ENCODE measurements at places on chromosomes 13 and 19.
A peak's percentile ranks its signal among the peaks of the same experiment; 100 is the strongest.

GRCh38 chr13:93603043-93603442 is 376.4 kb downstream of the GPC6 start:
- DNase-seq, result no peak

GRCh38 chr19:55683449-55684261 is 8.6 kb downstream of the EPN1 start:
- no peak for DNase-seq

- DNase-seq, result no peak
Observed at GRCh38 chr13:97353927-97354675, 79.9 kb upstream of the RAP2A start.

- DNase-seq, result peak; percentile 19
Observed at GRCh38 chr19:12840091-12841079, 2.1 kb downstream of the MAST1 start.

DNA sequence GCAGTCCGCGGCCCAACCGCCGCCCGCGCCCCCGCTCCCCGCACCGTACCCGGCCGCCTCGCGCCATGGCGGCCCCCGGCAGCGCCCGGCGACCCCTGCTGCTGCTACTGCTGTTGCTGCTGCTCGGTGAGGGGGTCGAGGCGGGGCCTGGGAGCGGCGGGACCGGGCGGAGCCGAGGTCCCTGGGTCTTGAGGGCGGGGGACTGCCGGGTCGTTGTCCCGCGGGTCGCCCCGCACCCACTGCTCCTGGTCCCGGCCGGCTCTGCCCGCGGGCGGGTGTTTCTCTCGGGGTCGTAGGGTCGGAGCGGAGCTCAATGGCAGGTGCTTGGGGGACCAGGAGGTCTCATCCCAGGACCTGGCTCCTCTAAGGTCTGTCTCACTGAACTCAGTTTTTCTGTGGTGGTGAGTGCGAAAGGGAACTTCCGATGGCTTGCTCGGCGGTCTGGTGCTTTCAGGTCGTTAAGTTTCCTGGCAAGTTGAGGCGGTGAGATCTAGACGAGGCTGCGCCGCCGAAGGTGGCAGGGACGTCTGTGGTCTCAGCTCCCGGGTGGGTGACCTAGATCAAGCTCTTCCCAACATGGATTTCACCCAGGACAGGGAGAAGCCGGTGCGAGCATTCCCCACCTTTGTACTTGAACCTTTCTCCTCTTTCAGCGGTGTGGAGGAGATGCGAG is 467 bp downstream of the LAMP1 start:
- DNase-seq, result no peak
